HCT116 (cell line): ENCODE measurements at places on chromosomes 11 and 22.
A peak's percentile ranks its signal among the peaks of the same experiment; 100 is the strongest.

DNA sequence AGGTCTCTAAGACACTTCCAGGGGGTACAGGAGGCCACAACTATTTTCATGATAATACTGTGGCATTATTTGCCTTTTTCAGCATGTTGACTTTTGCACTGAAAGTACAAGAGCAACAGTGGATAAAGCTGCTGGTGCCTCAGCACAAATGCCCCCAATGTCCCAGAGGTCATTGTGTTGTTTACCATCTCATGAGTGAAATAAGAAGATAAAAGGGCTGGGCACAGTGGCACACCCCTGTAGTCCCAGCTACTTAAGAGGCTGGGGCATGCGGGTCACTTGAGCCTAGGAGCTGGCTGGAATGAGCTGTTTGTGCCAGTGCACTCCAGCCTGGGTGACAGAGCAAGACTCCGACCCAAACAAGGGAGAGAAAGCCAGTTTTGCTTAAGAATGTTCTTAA is 72.6 kb upstream of the RAB1B start:
- DNase-seq: no peak

DNA sequence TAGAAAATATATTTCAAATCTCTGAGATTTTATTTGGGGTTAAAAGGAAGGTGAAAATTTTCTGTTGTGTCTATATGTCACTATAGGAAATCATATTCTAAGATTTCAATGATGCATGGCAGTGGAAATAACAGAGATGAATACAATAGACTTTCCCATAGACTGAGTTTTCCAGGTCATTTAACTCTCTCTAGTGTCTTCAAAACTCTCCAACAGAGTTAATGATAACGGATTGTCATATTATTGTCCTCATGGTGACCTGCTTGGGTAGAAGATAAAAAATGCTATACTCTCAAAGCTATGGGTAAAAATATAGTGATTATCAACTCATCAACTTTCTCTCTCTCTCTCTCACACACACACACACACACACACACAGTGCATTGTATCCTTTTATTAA is 312.9 kb downstream of the CNTN5 start:
- DNase-seq: no peak

DNA sequence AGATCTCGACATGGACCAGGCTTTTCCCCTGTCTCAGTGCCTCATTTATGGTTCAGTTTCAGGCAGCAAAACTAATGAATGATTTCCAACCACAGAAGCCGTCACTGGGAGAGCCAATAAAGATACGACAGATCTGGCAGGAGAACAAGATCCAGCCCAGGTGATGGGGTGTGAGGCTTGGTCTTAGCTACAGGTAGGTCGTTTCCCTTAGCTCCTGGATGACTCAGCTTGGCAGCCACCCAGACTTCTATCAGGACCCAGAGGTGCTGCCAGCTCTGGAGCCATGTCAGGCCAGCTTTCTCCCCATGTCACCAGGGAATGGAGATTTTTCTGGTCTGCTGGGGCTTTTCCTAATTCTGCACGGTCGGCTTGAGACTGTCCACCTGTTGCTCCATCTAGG is 36.3 kb upstream of the APOBEC3A start:
- DNase-seq: peak; percentile 39

- DNase-seq: no peak
Observed at GRCh38 chr11:36007127-36007655, 63.3 kb downstream of the LDLRAD3 start.

DNA sequence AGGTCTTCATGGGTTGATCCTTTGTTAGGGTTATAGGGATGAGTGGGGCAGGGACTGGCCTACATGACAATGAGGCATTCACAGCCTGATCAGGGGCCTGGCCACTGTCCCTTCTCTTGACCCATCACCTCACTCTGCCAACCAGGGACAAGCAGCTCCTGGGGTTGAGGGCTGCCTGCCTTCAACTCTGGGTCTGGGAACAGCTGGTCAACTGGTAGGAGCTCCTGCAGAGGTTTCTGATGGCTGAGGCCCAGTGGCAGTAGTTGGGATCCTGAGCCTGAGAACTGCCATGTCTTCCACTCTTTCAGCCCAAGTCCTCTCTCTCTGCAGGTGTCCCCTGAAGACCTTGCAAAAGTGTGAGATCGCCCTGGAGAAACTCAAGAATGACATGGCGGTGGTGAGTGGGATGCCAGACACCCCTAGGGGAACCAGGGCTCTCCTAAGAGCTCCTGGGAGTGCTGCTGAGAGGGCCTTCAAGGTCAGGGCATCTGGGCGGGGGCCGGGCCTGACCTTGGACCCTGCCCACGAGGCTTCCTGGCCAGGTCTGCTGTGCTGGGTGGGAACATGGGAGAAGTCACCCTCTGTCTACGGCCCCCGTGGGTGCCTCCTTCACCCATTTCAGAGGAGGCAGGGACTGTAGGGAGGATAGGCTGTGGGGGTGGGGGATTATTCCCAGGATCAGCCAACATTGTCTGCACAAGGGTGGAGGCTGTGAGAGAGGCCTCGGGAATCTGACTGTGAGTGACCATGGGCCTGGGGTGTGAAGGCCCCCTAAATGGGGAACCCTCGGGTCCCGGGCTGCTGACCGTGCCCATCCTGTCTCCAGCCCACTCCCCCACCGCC is 76.8 kb downstream of the MED15 start:
- DNase-seq: no peak
